Vagina (tissue), 2 donors: ENCODE measurements at places on chromosomes 5 and 9.
A peak's percentile ranks its signal among the peaks of the same experiment; 100 is the strongest.

DNA sequence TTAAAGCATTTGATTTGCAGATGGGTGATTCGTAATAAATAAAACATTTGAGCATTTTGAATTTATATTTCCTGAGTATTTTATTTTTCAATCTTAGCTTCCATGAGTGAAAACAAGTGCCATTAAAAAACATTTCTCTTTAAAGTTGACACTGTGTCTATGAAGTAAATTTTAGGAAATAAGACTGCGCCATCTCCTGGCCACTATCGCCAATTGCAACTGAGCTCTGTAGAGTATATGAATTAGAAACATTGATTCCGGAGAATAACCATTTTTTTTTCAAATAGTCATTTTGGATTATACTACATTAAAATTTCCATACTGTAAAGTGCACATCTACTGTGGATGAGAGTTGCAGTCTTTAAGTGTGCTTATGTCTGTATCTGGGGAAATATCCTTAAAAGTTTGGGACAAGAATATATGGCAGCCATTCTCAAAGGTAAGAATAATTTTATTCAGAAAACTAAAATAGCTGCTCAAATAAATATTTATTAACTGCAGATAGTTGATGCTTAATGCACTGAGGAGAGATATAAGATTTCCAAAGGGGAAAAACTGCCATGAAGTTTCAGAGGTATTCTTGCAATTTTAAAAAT is 5.9 kb downstream of the DMRTA1 start:
- no peak overlapping the region for H3K27ac ChIP-seq
- no peak overlapping the region for H3K4me3 ChIP-seq
- H3K4me1 ChIP-seq: peaks cover 1% of the 10 kb centered on the region
- DNase-seq: no peak
- H3K36me3 ChIP-seq: no peaks in the 10 kb centered on the region

DNA sequence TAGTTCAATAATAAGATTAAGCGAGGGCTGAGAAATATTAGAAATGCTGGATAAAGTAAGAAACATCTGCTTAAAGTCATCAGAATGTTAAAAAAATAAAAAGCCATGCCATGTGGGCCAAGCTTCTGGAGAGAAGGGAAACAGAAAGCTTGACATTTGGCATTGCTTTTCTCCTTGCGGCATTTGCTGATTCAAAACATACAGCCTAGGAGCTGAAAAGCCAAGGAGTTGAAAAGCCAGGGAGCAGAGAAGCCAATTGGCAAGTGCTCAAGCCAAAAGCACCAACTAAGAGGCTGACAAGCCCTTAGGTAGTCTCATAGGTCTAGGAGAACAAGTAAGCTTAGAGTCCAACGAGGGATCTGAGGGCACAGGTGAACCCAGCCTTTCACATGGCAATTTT is 754.3 kb downstream of the TLE4 start:
- H3K36me3 ChIP-seq: no peaks in the 10 kb centered on the region
- no peaks in the 10 kb centered on the region for H3K4me1 ChIP-seq
- no peak overlapping the region for H3K4me3 ChIP-seq
- no peak overlapping the region for H3K27ac ChIP-seq

GRCh38 chr9:88660611-88661010 is 125.6 kb downstream of the NXNL2 start:
- no peaks in the 10 kb centered on the region for H3K36me3 ChIP-seq
- H3K27ac ChIP-seq: no peak overlapping the region
- no peaks in the 10 kb centered on the region for H3K27me3 ChIP-seq
- no peak for DNase-seq
- H3K4me1 ChIP-seq: peaks cover 20% of the 10 kb centered on the region

GRCh38 chr9:17116400-17116837 is 18.4 kb upstream of the CNTLN start:
- H3K27me3 ChIP-seq: no peaks in the 10 kb centered on the region
- H3K27ac ChIP-seq: no peak overlapping the region
- DNase-seq: no peak
- no peak overlapping the region for H3K4me3 ChIP-seq

- no peaks in the 10 kb centered on the region for H3K36me3 ChIP-seq
- no peak overlapping the region for H3K4me3 ChIP-seq
- H3K27ac ChIP-seq: no peak overlapping the region
- H3K4me1 ChIP-seq: no peaks in the 10 kb centered on the region
- H3K27me3 ChIP-seq: no peaks in the 10 kb centered on the region
- no peak for DNase-seq
Measured at GRCh38 chr5:135437796-135438560, 9.2 kb downstream of the DCANP1 start.

GRCh38 chr9:89678396-89679015 is 73.7 kb downstream of the GADD45G start:
- DNase-seq: no peak
- peaks cover 47% of the 10 kb centered on the region for H3K4me1 ChIP-seq
- no peak overlapping the region for H3K4me3 ChIP-seq
- H3K27me3 ChIP-seq: no peaks in the 10 kb centered on the region
- H3K27ac ChIP-seq: peak overlapping the region; percentile 59

DNA sequence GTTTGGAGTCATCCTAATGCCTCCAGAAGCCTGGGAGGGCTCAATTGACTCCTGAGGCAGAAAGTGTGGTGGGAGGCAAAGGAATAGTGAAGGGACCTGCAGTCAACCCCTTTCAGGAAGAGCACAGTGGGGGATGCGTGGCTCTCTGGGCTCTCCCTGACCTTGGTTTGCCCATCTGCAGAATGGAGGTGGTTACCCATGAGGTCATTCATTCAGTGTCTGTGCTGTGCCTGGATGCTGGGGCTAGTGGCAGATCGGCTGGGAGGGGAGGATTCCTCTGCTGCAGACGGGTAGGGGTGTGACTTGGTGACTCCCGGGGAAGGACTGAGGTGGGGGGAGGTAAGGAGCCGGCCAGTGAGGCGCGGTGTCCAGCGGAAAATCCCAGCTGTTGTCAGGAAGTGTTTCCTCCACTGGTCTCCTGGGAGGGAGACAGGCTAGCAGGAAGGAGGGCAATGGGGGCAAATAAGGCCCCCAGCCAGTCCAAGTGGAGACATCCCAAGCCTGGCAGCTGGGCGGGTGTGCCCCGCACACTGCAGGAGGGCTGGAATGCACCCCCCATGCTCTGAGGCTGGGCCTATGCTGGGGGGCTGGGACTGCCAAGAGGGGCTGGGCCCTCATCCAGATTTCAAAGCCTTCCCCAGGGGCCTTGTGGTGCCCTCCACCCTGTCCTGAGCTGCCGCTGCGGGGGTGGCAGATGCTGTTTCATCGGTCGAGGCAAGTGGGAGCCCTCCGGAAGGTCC is 10.9 kb downstream of the CXXC5 start:
- H3K4me1 ChIP-seq: peaks cover 97% of the 10 kb centered on the region
- H3K4me3 ChIP-seq: peak overlapping the region; percentile 29
- H3K27ac ChIP-seq: peak overlapping the region; percentile 95
